ENCODE measurements at places on chromosomes 12 and 14. TPM values are rescaled to one million over a fixed set of nuclear protein-coding genes. Genes with fewer than 3 reads are reported as not detected.

The ANG gene
- polyA plus RNA-seq = 10.1 TPM

The CLEC7A gene
- 2.8 TPM for polyA plus RNA-seq

The CLEC2A gene
- polyA plus RNA-seq = not detected

The CLEC6A gene
- not detected for polyA plus RNA-seq

The KRT3 gene
- not detected for polyA plus RNA-seq

The AKT1 gene
- polyA plus RNA-seq = 190 TPM

The SMIM41 gene
- 8.0 TPM for polyA plus RNA-seq

DNA sequence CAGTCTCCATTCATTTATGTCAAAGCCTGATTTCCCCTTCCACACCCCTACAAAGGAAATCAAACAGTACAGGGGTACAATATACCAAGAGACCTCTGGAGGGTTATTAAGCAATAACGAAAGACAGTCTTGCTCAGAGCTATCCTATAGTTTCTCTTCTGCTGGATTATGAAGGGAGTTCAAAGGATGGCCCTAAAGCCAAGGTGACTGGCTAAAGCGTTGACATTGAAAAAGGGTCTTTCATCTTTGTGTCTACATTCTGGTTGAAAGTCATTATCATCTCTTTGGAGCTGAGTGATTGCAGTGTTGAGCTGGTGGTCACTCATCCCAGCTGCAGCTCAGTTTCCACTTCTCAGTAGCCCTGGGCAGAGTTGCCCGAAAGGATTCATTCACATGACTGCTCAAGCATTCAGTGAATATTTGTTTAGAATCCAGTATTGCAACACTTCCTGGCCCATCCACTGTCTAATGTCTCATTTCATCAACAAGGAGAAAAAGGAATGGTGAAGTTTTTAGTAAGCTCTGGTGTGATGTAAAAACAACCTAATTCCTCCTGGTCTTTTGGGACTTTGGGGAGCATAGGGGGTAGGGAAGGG is 19.2 kb upstream of the TBX5 start:
- DNase-seq = no peak

DNA sequence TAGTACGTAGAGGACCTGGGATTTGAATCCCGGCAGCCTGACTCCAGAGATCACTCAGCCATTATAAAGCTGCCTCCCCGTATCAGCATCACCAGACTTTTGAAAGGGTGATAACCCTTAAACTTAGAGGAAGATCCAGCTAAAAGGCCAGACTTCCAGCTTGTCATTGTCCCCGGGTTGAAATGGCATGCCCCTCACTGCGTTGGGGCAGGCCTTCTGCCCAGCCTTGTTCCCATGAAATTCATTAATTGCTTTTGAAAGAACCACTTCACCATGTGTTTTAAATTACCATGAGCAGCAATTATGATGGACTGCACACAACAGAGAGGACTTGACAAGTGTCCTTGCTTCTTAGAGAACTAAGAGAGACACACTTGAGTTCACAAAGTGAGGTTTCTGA is 269.6 kb upstream of the CRY1 start:
- DNase-seq = no peak

DNA sequence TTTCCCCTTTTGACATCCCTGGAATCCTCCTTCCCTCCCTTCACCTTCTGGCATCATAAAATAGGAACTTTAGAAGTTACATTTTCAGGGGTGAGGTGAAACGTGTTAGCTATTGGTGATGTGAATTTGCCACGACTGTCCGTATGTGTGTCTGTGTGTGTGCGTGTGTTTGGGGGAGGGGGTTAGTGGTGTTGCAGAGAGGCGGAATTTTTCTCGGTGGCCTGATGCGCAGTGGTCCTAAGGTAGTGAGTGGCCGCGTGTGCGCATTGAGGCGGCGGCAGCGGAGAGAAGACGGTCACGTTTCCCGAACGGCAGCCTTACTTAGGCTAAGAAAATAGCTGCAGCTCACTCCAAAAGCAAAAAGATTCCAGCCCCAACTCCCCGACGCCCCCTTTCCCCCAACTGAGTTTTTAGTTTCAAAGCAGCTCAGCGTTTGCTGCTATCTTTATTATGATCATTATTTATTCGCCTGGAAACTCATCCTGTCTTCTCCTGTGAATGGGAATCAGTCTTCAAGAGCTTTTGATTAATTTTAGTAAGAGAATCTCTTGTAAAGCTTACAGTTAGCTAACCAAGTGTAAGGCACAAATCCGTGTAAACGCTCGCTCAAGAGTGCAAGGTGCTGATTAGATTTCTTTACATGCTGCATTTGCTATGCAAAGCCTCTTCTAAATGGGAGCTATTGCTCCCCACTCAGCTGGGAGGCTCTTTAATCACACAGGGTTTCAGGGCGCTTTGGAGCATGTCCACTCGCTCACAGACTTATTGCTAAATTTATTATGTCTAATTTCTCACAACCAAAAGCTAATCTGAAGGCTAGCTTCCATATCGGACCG is 4.7 kb downstream of the FLRT2 start:
- DNase-seq = no peak

- no peak for DNase-seq
These were observed 53.7 kb downstream of the EFCAB11 start for GRCh38 chr14:89900802-89901201.

GRCh38 chr12:67433385-67434175 is 164.4 kb downstream of the CAND1 start:
- no peak for DNase-seq

DNA sequence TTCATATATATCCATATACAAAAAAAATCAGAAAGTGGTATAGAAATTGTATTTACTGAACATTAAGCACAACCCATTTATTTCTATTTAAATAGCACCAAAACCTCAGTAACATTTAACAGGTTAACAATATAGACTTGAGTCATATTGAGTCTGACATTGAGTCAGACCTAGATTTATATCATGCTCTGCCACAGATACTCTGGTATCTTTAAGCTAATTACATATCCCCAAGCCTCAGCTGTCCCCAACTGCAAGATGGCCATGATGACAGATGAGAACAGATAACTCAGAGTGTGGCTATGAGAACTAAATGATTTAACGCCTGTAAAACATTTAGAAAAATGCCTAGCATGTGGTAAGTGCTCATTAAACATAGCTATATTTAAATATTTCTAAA is 40.3 kb downstream of the IFNG start:
- DNase-seq = no peak

DNA sequence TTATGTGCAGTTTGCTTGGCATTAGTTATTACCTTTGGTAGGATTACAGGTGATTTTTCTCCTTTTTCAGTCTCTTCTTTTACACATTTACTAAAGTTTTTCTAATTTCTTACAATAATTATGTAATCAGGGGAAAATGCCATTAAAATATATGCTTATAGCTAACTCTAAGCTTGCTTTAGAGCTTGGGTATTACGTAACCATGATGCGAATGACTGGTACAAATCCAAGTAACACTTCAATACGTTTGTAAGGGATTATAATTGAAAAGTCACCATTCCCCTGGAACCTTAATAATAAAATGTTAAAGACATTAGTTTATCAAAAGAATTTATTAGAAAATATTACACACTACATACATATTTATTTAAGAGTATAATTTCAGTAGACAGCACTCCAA is 71.6 kb downstream of the SCAF11 start:
- no peak for DNase-seq

- no peak for DNase-seq
These were observed 9.7 kb upstream of the ANKLE2 start for GRCh38 chr12:132771126-132771838.

GRCh38 chr14:81208489-81208888 is 12.3 kb downstream of the GTF2A1 start:
- DNase-seq = no peak

DNA sequence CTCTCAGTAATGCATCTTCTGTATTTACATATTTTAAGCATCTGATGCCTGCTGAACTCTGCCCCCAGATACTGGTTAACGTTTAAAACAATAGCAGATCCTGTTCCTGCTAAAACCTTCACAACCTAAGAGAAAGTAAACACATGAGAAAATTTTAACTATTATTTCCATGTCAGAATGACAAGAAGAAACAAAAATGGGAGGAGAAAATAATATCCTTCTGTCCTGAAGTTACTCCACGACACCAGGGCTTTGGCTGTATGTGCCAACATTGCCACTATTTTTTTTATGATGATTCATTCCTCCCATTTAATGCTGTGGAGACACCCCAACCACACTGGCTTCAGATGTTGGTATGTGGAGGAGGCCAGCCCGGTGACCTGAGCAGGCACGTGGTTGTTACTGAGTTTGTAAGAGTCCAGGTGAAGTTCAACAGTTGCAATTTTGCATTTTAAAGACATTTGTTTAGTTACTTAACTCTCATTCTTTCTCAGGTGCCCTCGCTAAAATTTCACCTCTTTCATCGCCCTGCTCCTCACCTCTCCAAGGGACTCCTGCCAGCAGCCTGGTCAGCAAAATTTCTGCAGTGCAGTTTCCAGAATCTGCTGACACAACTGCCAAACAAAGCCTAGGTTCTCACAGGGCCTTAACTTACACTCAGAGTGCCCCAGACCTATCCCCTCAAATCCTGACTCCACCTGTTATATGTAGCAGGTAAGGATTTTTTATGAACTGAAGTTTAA is 65.5 kb upstream of the SLCO1C1 start:
- no peak for DNase-seq

- no peak for DNase-seq
These were observed 19.5 kb downstream of the TTC9 start for GRCh38 chr14:70660967-70661893.

DNA sequence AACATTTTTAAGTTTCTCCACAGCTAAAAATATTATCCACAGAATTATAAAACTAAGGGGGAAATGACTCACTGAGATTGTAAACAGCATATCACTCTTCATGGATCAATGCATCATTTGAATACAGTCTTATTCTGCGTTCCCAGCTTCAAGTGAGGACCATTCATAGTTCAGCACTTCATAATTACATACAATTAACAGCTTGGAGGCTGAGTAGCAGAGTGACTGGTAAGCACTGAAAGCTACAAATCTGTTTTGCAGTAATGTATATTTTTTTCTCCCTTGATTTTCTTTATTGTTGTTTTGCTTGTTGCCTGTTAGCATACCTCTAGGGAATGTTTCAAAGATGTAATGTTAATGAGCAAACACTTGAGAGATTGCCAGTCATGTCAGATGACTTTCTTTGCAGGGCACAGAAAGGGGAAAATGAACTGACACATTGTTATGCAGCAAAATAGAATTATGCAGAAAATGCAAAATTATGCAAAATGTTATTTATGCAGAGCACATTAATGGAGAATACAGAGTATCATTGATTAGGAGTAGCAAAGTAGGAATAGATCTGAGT is 138.6 kb downstream of the RPS29 start:
- no peak for DNase-seq

GRCh38 chr12:124592050-124592449 is 24.6 kb upstream of the NCOR2 start:
- no peak for DNase-seq

DNA sequence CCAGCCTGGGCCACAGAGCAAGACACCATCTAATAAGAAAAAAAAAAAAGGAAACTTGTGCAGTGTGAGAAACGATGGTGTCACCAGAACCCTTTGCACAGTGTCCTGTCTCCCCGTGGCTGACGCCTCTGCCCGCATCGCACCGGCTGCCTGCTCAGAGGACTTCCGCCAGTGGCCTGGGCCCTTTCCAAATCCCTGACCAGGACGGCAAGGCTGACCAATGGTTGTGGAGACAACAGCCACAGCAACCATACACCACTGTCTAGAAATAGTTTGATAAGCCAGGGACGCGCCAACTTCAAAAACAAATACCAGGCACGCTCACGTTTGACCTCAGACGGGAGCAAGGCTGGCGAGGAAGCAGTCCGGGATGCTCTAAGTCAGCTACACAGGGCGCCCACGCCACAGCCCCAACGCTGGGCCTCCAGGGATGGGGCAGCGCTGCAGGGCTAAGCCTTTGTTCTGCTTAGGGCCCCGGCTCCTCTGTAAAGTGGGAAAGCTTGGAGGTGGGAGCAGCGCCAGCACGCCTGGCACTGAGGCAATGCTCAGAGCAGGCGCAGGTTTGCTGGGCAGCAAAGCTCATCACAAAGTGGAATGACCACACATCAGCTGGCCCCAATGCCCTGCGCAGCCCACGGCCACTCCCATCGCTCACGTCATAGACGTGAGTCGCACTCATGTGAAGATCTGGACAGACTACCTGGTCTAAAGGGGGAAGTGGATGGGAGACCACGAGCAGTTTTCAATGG is 12.5 kb downstream of the PGAM5 start:
- DNase-seq = no peak

DNA sequence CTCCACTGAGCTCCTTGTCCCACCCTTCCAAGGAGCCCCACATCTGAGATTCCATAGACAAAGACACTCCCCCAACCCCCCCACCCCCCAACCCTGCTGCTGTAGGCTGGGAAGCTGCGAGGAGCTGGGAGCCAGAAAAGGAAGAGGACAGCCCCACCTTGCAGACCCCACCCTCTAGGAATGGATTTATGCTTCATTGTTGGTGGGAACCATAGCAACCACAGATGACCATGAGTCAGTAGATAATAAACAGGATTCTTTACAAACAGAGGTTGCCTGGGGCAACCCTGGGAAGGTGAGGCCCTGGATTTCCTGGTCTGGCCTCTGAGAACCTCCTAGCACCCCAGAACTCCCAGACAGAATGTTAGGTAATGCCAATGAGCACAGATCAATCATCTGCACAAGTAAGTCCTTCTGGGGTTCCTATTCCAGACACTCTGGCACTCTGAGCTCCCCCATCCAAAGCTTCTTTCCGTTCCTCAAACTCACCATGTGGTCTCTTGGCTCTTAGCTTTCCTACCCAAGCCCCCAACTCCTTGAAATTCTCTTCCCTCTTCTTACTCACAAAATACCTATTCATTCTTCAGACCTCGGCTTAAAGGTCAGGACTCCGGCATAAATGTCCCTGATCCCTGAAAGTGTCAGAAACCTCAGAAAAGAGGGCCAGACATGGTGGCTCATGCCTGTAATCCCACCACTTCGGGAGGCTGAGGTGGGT is 15.2 kb upstream of the PLEKHG6 start:
- no peak for DNase-seq

DNA sequence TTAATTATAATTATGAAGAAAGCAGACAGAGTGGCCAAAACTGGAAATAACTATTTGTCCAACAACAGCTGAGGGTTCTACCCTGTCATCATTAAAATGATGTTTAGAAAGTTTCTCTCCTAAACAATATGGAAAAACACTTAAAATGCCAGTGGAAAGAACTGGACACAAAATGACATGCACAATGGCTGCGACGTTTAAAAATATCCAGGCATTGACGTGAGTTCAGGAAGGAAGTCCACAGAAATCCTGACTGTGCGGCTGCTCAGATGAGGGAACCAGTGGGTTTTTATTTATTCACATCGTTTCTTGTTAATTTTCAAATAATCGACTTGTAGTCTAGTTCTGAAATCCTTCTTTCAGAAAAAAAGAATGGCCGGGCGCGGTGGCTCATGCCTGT is 58.3 kb downstream of the CCNK start:
- DNase-seq = no peak

- no peak for DNase-seq
These were observed 9.4 kb upstream of the HVCN1 start for GRCh38 chr12:110698171-110698902.

DNA sequence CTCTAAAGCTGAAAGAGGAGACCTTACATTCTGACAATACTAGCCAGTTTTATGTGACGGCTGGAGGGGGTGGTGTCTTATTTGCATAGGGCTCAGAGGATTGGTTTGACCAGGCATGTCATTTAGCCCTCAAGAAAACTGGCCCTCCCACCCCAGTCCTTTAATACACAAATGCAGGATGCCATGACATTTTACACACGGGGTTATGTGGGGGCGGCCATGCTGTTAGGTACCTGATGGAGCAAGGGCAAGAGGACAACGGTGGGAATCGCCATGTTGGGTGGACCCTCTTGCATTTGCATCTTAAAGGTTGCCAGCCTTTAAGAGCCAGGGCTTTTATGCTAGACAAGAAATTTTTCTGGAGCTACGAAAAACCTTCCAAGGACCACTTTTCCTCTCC is 23.3 kb downstream of the MDM2 start:
- no peak for DNase-seq
